Esophagus squamous epithelium (tissue), 5 donors: ENCODE measurements at places on chromosomes 11 and 22. TPM values are rescaled to one million over a fixed set of nuclear protein-coding genes. Genes with fewer than 3 reads are reported as not detected.

The C11orf21 gene
- 0.76 TPM for total RNA-seq

The FOXRED2 gene
- total RNA-seq: 10.9 TPM

The BACE1 gene
- 13.4 TPM for total RNA-seq

The MAP6 gene
- total RNA-seq: 0.29 TPM

The PRG3 gene
- total RNA-seq: not detected

The INPP5J gene
- 1.1 TPM for total RNA-seq

The IRAG1 gene
- 13.9 TPM for total RNA-seq
